ENCODE measurements at places on chromosomes 6 and 20.

DNA sequence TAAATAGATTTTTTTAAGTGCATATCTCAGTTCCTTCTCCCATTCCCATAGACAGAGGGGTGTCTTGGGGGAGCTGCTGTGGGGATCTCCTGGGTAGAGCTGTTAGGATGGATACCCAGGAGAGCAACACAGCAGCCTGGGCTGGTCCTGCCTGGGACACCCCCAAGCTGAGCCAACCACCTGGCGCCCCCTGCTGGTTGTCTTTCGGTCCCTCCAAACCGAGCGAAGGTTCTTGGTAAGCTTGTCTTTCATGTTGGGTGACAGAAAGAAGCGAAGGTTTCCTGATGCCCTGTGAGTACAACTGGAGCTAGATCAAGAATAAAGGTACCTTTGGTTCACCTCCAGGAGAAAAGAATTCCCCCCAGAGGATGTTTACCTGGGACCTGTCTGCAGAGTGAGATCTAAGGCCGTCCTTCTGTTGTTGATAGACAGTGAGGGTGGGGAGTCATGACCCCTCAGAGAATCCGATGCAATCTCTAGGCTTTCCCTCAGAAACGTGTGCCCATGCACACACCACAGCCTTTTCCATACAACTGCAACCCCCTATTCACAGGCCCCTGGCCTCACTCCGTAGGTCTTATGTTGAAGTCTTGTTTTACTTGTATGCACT lies 50.8 kb downstream of the SNX9 start:
- DNase-seq = peak; percentile 85

- DNase-seq = no peak
Observed at GRCh38 chr20:40279390-40279789, 409.6 kb downstream of the MAFB start.

DNA sequence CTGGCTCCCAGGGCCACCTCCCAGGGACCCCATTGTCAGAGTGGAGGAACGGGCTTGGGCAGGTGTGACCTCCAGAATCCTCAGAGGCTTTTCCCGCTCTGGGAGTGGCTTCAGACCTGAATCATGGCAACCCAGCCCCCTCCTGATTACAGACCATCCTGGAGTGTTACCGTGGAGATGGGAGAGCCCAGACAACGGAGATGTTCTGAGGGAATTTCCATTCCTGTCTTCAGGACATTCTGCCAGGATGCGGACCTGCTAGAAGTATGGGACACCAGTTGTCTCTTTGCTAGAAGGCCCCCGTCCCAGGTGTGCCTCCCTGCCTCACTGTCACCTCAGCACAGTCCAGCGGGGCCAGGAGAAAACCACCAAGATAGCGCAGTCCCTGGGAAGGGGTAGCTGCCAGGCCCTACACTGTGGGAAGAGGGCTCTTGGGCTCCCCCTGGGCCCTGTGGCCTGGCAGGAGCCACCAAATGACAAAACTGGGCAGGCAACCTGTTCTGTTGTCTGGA lies 109.9 kb downstream of the PSMB1 start:
- DNase-seq = no peak

GRCh38 chr20:35320396-35321126 lies 28.3 kb upstream of the FAM83C start:
- peak; percentile 54 for DNase-seq

DNA sequence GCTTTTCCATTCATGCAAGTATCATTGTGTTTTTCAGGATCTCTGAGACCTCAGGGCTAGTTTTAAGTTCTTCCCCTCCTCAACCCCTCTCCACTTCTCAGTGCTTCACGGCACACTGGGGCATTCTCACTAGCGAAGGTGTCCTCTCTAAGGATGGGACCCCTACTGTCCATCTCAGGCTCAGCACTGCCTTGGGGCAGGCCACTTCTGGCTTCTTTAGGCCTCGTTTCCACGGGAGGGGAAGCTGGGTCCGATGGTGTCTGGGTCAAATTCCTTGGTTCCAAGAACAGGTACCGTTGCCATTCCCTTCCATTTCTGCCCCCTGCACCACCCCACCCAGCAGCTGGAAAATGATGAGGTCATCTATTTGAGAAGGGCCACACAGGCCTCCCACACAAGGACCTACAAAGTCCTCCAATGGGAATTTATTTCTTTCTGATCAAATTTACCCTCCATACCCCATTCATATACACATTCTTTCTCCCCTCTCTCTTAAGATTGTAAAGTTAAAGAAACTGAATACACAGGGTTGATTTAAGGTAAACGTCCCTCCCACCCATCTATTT lies 17.2 kb downstream of the GNAS start:
- DNase-seq = no peak

DNA sequence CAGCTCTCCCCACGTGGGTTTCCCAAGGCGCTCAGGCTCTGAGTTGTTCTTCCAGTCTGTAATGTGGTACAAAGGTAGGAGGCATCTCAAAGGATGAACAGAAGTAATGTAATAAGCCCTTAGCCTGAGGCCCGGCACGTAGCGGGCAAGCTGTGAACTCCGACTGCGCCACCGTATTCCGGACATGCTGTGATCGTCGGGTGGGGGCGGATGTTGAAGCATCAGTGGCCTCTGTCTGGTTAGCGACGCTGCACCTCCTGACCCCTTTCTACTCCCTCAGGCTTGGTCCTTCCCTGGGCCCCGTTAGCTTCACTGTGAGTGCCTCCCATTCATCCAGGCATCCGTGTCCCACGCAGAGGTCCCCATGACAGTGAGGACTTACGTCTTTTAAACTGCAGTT lies 151.7 kb downstream of the ERMARD start:
- no peak for DNase-seq

GRCh38 chr20:44459271-44459670 lies 16.4 kb upstream of the TTPAL start:
- no peak for DNase-seq

DNA sequence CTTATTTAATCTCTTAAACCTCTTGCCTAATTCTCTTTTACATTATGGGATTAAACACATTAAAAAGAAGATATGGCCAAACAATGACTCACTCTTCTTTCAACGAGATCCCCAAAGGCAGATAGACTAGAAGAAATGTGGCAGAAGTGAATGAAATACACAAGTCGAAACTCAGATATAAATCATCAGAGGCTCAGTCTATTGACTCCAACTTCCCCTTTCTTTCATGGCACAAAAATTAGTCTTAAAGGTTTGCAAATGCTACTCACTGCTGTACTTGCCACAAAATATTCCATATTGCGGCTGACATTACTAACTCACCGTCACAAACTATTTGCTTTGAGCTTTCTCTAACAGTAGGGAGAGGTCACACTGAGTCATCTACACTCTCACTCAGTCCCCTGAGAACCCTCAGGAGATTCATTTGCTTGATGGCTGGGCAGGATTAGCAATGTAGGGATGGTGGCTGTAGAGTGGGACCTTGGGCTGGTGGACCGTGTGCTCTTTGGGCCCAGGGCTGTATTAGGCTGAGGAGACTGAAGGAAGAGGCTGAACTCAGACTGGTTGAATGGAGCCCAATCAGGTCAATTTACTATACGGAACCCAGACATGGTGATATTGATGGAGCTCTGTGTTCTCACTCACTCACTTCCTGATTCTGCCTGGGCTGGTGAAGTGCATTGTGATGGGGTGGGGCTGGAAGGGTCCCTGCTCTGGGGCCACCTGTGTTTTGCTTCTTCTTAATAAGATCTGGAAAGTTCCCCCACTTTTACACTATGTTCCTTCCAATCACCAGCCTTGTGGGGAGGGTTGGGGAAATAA lies 42.8 kb upstream of the UBR2 start:
- no peak for DNase-seq

DNA sequence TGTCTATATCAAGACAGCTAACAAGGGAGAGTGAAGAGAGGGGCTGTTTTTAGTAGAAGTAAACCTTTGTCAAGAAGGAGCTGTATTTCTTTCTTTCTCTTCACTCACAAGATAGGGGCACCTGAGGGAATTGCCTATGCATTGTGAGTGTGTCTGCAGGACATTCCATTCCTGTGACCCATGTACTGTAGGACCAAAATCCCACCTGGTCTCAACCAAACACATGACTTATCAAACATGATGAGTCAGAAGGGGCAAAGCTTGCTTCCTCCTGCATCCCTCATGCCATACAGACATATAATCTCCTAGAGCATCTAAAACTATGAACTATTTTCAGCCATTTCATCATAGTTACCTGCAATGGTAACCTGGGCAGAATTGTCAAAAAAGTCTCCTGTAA lies 21.8 kb downstream of the PKHD1 start:
- peak; percentile 52 for DNase-seq

- DNase-seq = no peak
Observed at GRCh38 chr6:11389977-11390376, 147.6 kb upstream of the TMEM170B start.

DNA sequence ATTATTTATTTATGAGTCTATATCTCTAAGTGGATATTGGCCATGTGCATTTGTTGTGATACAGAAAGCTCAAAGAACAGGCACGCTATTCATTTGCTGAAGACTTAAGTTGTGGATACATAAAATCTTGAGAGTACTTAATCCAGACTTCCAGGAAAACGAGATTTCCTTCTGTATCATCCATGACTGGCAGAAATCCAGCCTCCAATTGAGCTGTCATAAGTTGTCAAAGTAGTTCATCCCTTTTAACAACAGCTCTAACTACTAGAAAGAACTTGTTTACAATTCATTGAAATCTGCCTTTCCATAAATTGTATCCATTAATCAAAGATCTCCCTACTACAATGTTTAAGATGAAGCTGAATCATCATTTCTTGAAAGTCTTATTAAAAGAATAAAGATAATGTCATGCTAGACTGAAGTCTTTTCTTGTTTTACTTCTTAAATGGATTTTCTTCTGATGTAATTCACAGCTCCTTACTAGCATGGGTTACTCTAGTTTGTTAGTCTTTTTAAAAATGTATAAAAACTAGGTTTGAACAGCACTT lies 447.3 kb upstream of the CITED2 start:
- DNase-seq = no peak

- DNase-seq = no peak
Observed at GRCh38 chr20:14721926-14722452, 384.6 kb upstream of the FLRT3 start.

DNA sequence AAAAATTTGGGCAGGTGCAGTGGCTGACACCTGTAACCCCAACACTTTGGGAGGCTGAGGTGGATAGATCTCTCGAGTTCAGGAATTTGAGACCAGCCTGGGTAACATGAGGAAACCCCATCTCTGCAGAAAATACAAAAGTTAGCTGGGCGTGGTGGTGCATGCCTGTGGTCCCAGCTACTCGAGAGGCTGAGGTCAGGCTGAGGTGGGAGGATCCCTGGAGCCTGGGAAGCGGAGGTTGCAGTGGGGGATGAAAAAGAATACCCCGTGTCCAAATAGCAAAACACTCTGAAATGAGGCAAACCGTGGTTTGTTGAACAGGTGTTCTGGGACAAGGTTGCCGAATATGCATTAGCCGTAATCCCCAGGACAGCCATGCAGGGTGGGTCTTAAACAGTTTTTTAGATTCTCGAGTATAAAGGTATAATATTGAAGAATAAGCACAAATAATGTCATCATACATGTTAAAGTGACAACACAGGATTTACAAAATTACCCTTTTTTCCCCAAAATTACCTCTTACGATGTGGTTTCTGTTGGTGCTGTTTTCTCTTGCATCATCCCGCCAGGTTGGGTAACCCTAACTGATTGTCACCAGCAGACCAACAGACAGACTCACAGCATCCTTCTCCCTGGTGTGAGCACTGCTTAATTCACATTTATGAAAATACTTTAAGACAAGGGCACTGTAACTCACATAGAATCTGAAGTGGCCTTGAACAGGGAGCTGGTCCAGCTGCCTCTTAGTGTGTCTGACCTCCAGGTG lies 9.1 kb downstream of the DNAJC5 start:
- no peak for DNase-seq

DNA sequence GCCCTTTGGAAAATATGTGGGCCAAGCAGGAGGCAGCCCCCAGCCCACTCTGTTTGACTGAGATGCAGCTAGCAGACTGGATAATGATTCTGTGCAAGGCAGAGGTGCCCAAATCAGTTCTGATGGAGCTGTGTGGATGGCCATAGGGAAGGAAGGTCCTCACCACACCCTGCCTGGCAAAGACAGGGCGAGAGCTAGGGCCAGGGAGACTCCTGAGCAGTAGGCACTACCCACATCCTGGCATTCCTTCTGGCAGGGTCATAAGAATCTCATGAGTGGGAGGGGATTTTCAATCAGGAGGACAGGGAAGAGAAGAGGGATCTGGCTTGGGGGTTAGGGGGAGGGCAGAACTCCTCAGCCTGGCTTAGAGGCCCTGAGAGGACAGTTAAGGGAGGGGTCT lies 18.6 kb upstream of the TREM2 start:
- no peak for DNase-seq

DNA sequence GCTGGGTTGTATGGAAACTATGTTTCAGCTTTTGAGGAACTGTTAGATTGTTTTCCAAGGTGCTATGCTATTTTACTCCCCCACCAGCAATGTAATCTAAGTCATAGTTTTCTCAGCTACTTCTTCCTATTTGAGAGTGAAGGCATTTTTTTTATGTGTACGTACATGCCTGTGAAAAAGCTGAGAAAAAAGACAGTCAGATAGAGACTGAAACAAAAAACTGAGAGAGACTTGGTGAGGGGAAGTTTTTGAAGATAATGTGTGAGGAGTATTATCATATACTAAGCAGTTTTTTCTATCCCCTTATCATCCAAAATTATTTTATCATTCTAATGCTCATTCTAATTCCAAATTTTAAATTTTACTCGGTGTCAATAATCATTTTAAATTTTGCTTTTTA lies 780.0 kb downstream of the BCKDHB start:
- DNase-seq = no peak

GRCh38 chr6:56387621-56388414 lies 140.4 kb upstream of the COL21A1 start:
- peak; percentile 24 for DNase-seq

DNA sequence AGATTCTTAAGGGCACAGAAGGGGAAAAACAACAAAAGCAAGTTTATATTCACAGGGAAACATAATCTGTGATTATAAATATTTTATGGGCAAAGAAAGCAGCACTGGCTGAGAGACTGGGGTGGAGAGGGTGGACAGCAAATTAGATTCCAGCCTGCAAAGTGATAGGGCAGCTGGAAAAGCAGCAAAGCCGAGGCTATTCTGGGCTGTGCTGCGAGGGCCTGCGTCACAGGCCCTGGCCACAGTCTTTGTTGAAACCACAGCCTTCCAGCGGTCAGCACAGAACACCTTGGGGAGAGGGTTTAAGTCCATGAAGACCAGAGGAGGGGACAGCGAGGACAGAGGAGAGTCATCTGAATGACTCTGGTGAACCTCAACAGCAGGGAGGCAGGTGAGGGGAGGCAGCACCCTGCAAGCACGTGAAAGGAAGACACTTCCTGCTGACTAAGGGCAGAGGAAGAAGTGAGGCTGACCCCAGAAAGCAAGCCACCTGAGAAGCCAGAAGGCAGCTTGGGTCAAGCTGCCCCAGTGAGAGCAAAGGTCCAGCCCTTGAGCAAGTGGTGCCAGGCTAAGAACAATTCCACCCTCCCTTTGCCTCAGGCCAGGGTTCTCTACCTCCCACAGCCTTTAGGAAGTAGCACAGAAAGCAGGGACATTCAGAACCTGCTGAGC lies 17.1 kb downstream of the MRPL14 start:
- DNase-seq = no peak

- DNase-seq = no peak
Observed at GRCh38 chr6:12356983-12357972, 67.1 kb downstream of the EDN1 start.

- DNase-seq = no peak
Observed at GRCh38 chr6:16568128-16568527, 193.1 kb downstream of the ATXN1 start.

- DNase-seq = no peak
Observed at GRCh38 chr20:63241272-63241671, 5.6 kb downstream of the BIRC7 start.
